MM.1S (cell line): ENCODE measurements at places on chromosomes 16 and 17.

DNA sequence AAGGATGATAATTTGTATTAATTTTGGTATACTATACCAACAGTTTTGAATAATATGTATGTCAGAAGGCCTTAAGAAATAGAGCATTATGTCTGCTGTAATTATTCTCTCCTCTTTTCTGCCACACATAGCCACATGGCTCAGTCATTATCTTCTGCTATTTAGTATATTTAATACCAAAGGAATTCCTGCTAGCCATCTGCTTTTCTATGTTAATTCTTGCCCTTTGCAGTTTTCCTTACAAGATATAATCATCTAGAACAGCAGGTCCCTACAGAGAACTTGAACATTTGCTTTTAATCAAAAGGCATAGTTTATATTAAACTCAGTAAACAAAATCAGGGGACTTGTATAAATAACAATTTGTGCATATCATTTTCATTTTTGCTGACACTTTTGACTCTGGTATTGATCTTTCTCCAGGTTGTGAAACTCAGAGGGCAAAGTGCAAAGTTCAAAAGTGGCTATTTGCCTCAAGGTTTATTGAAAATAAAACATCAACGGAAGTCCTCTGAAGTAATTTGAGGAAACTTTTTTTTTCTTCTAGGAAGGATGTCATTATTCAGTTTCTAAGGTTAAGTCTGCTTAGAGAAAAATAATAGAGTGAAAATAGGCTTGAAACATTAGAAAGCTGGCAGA, 702.0 kb downstream of the KCNJ2 start:
- DNase-seq, result no peak

DNA sequence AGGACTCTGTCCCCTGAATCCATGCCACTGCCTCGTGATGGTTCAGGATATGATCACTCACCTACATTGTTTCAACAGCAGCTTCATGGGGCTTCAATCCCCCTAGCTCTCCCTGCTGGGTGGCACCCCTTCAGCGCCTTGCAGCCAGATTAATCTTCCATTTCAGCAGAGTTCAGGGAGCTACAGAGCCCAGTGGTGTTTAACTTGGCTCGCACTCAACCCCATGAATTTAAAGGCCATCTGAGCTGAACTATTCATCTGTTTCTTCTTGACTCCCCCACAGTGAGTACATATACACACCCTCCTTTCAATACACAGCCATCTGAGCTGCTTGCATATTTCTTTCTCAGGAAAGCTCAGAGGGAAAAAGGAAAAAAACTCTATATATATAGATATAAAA, 202.8 kb upstream of the C16orf82 start:
- DNase-seq, result no peak

- no peak for DNase-seq
Measured at GRCh38 chr17:47276868-47277267, 23.2 kb downstream of the ITGB3 start.

DNA sequence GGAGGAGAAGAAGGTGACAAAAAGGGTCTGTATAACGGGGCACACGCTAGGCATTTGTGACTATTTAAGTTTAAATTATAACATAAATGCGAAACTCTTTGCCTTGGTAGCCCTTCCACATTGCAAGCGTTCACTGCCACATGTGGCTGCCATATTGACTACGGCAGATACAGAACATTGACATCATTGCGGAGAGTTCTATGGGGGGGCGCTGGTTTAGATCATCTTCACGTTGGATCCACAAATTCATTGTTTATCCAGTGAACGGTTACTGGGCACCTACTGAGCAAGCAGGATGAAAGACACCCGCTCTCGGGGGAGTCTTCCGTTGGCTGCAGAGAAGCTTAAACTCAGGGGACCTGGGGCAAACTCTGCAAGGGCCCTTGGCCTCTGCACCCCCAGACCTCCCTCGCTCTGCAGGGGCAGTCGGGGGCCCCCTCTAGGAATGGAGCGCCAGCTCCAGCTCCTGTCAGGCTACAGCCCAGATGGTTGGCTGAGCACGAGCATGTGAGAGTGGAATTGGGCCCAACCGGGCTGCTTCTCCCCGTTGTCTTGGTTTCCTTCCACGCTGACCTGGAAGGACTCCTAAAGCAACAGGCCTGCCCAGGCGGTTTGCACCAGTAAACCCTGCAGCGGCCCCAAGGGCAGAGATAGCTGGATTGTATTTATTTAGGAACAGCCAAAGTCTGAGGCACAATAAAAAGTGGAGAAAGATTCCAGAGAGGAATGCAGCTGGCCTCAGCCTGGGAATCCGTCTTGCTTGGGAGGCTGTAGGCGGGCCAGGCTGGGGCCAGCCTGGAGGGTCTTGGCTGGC, 172.2 kb downstream of the SEC14L1 start:
- no peak for DNase-seq

DNA sequence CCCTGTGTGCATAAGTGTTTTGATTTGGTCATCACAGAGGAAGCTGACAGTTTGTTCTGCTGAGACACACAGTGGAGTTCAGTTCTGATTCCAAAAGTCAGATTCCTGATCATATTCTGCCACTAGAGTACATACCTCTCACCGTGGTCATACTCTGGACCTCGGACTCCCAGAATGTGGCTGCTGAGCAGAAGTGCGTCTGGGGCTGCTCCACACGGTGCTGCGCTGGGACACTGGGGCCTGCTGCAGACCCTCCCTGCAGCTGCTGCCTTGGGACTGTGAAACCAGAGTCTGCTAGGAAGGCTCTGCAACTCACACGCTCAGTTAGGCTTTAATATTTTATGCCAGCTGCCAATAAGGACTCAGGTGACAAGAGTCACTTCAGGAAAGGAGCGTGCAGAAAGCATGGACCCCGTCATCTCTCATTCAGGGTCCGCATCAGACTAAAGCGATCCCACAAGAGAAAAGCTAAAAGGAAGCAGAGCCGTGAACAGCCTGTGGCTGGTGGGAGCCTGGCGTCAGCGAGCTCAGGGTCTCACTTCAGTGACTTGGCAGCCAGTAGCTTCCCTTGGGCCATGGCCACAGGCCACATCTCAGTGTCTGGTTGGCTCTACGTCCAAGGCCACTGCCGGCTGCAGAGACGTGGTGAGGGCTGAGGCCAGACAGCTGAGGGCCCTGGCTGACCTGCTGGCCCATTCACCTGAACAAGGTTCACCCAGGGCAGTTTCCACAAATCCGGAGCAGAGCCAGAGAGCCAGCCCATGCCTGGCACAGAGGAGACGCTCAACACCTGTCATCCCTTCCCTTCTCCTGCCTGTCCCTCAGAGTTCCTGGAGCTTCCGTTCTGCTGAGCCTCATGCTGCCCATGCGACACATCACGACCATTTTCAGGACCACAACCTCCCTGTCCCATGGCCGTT, 24.7 kb upstream of the KIFC3 start:
- no peak for DNase-seq

GRCh38 chr17:38588788-38589174, 17.0 kb downstream of the SRCIN1 start:
- no peak for DNase-seq
